WTC11 (cell line): ENCODE measurements at places on chromosomes 6 and 20.

DNA sequence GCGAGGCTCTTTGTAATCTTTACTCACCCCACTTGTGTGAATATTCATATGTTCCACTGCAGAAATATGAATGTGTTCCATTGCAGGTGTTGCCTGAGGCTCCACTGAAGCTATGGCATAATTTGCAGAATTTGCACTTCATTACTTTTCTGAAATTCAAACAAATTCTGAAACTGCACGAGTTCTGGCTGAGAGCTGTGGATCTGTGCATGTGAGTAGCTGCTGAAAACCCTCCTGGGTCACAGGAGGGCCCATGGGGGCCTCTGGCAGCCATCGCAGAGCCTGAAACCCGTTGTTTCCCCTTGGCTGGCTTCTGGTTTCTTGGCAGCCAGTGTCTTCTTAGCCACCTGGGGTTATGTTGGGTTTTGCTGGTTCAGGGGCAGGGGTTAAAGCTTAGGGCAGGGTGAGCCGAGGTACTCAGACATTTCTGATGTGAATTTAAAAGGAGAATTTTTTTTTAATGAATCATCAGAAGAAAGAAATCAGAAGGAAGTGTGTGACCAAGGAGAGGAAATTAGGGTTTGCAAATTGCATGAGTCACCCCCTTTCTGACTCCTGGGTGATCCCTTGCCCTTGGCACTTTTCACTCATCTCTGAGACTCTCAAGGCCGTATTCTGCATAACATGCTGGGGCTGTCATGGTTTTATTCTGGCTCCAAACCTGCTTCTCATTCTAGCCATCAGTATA is 40.6 kb downstream of the TOX2 start:
- no peak for DNase-seq

DNA sequence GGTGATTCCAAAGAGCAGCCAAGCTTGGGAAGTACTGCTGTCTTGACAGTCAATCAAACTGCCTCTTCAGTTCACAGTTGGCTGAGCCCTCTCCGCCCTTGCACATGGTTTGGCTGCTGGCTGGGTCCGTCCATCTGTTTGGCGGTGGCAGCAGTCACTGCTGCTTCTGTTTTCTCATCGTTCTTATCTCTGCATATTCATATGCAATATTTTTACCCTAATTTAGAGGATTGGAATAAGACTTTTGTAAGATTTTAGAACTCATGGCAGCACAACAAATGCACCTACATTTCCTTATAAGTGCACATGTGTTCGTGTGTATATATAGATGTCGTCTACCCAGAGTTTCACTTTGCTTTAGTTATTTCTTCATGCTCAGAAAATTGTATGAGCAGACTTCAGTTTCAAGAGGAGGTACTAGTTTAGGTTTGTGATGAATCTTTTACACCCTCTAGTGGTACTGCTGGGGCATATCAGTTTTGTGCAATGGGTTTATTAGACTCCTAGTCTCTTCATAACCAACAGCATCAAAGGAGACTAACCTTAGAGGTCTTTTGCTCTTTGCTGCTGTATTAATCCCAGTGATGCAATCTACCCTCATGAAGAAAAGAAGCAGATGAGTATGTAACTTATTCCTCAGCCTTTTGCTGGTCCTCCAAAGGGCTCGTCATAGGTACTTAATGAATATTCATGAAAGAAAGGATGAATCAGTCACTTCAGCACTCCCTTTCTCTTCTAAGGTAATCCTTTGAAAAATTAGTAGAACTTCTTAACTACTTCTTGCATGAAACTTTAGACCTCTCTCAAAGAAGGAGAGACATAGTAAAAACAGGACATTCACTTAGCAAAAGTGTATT is 44.3 kb downstream of the KHDC1L start:
- no peak for DNase-seq

- DNase-seq, result no peak
Observed at GRCh38 chr6:162099685-162100084, 627.9 kb downstream of the PRKN start.

GRCh38 chr20:1993986-1994385 is at the start of gene PDYN:
Gene PDYN, minus strand, starts transcription at chr20:1994058. Its CDS starts 10,974 bp downstream, at chr20:1983084.
- no peak for DNase-seq

DNA sequence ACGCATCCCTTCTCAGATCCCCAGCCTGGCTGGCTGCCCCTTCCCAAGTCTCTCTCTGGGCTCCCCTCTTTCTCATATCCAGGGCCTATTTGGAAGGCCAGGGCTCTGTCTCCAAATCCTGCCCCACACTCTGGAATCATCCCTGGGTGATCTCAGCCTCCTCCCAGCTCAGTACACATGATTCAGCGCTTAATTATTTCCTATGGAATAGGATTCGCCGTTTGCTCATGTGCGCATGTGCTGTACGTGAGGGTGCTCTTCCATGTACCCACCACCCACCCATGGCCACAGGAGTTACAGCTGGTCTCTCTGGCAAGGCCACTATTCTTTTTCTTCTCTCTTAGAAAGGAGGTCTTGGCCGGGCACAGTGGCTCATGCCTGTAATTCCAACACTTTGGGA is 81.7 kb upstream of the FOXP4 start:
- no peak for DNase-seq

- DNase-seq, result no peak
Observed at GRCh38 chr6:149366267-149366921, 33.7 kb upstream of the SUMO4 start.

- DNase-seq, result no peak
Observed at GRCh38 chr6:53527249-53527765, 17.6 kb downstream of the GCLC start.

GRCh38 chr20:51100617-51101016 is 77.7 kb upstream of the KCNG1 start:
- no peak for DNase-seq

DNA sequence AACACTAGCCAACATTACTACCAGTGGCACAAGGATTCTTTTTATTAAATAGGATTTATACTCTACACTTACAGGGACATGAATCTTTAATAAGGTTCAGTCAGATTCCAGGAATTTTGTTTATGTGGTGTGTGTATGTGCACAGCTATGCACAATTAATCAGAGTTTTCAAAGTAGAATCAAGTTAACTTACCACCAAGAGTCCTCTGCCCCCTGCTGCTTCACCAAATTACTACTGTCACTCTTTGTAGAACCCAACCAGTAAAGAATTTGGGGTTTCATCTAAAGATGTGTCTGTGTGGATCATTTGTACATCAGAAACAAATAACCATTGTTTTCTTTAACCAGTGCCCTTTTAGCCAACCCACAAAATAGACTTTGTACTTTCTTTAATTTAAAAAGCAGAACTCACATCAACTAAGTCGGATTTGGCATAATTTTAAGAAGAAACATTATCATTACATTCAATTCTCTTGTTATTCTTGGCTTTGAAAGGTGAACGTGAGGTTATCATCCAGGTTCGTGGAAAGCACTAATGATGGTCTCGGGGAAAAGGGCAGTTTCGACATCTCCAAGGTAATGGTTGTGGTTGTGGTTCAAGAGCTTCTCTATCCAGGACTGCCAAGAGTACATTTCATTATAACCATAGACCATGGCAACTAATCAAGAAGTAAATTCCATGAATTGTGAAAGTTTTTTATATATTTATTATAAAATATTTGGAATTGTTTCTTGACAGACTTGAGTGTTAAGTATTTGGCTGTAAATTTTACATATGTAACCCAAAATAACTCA is 514.3 kb upstream of the ID4 start:
- no peak for DNase-seq

- no peak for DNase-seq
Observed at GRCh38 chr6:137722749-137723272, 144.2 kb upstream of the TNFAIP3 start.

- no peak for DNase-seq
Observed at GRCh38 chr6:52176550-52176949, 9.6 kb upstream of the IL17A start.

- DNase-seq, result no peak
Observed at GRCh38 chr6:25601800-25602673, 50.0 kb upstream of the SCGN start.

DNA sequence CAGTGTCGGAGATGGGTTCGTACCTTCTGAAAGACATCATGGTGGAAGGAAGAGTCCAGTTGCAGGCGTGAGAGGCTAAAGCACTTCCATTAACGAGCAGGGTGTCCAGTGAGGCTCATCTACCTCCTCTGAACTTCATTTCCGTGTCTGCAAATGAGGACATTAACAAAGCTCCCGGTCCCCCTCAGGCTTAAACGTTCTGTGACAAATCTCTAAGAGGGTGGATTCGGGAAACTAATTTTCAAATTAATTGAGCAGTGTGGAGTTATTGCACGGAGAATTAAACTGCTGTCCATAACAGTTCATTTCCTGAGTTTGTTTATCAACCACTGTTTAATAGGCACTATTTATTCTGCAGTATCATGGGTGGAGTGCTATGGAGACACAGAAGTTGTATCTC is 68.2 kb downstream of the TRMT6 start:
- no peak for DNase-seq

DNA sequence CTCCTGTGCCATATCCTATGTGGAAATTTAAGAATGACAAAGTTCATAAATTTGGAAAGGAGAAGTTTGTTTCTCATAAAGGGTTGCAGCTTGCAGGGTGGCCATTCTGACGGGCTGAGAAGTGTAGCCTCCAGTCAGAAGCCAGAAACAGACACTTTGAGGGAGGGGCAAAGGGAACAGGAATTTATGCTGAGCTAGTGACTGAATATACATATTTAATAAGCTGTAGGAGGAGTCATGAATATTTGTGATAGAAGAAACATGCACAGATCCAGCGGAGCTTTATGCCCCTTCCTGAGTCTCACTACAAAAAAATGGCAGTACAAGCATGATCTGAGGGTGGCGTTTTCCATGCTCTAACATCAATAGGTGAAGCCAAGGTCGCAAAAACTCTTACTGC is 798.3 kb downstream of the KIF16B start:
- no peak for DNase-seq

- no peak for DNase-seq
Observed at GRCh38 chr6:149242883-149243282, 74.6 kb upstream of the TAB2 start.

- no peak for DNase-seq
Observed at GRCh38 chr20:13094976-13095375, 86.2 kb downstream of the SPTLC3 start.

DNA sequence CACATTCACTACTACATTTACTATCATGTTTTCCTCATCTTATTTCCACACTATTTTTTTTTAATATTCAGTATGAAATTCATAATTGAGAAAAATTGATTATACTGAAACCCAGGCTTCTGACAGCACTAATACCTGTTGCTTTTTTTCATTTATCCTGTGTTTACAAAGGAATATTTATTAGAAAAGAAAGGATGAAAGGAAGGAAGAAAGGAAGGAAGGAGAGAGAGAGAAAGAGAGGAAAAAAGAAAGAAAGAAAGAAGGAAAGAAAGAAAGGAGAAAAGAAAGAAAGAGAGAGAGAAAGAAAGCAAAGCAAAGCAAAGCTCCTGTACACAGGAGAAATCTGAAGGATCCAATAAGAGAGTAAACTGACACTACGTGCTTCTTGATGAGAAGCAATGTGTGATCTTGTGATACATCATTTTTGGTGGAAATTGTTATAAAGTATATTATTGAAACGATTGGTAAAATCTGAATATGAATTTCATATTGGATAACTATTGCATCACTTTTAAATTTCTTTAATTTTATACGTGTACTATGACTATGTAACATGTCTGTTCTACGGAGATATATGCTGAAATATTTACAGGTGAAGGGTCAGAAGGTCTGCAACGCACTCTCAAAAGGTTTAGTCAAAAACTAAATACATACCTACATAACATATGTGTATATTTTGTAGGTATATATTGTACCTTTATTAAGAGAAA is 43.9 kb downstream of the DEFB114 start:
- no peak for DNase-seq

- peak; percentile 86 for DNase-seq
Observed at GRCh38 chr6:144330017-144330987, 45.2 kb downstream of the UTRN start.

DNA sequence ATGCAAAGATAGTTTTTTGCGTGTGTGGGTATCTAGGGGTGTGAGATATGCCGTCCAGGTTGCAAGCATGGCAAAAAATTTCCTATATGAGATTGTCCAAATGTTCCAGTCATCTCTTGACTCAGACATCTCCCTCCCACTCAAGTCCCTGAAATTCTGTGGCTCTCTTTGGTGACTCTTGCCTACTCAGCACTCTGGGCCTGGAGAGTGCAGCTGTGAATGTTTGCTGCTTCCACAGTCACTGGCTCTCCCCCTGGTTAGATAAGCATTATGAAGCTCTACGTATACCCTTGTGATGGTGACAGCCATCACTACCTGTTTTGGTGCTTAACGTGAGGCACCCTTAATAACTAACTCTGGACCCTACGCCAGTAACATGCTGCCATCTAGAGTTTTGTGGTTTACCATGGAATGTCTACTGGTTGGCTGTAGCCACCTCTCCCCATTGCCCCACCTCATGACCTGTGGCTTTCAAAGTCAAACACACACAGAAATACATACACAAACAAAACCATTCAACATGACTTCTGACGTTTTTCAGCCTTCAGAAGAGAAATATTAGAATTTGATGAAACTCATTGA is 621.9 kb upstream of the CITED2 start:
- peak; percentile 16 for DNase-seq

GRCh38 chr20:38191654-38192053 is 26.6 kb upstream of the TGM2 start:
- no peak for DNase-seq

GRCh38 chr6:139567095-139567494 is 192.6 kb upstream of the CITED2 start:
- DNase-seq, result no peak

DNA sequence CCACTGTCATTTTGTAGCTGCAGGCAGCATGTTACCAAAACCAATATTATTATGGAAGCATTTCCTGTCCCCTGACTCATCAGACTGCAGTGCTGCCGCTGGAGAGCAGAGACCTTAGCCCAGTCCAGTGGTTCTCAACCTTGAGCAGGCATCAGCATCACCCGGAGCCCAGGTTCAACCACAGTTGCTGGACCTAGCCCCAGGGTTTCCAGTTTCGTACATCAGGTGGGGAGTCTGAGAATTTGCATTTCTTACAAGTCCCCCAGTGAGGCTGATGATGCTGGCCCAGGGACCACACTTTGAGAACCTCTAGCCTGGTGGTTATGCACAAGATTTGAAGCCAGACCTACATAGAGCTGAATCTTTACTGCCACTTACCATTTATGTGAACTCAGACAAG is 47.3 kb downstream of the LY86 start:
- no peak for DNase-seq

DNA sequence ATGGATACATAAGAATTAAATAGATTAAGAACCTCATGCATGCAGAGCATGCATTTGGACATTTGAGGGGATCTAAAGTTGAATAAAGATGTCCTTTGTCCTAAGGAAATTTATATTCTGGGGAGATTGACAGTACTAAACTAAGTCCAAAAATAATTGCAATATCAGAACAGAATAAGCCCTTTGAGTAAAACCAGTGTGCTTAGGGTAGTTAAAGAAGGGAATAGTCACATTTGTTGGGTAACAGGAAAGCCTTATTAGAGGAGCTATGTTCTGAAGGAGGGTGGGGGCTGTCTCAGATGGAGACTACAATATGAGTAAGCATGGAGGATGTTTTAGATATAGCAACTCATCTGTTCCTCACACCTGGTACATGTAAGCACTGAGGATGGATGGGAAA is 35.8 kb downstream of the CDC5L start:
- no peak for DNase-seq

GRCh38 chr6:168703990-168704389 is 263.0 kb downstream of the SMOC2 start:
- DNase-seq, result no peak
